ENCODE measurements at places on chromosomes 5 and 9. TPM values are rescaled to one million over a fixed set of nuclear protein-coding genes. Genes with fewer than 3 reads are reported as not detected.

LVRN gene
- polyA plus RNA-seq, result not detected

INSL4 gene
- polyA plus RNA-seq, result not detected

IL17B gene
- not detected for polyA plus RNA-seq

MYO10 gene
- not detected for polyA plus RNA-seq

LRRC70 gene
- polyA plus RNA-seq, result not detected

RNF180 gene
- polyA plus RNA-seq, result not detected

Data from IgD-negative memory B cell (primary cell).